Activated CD4-positive, alpha-beta T cell treated with anti-CD3 and anti-CD28 coated beads, Interleukin-2, amount 50 U/mL, for 48 hours (primary cell): ENCODE measurements at places on chromosomes 6 and 20.
A peak's percentile ranks its signal among the peaks of the same experiment; 100 is the strongest.

- no peak for DNase-seq
These were observed 29.9 kb upstream of the FKBP1A start for GRCh38 chr20:1422753-1423152.

DNA sequence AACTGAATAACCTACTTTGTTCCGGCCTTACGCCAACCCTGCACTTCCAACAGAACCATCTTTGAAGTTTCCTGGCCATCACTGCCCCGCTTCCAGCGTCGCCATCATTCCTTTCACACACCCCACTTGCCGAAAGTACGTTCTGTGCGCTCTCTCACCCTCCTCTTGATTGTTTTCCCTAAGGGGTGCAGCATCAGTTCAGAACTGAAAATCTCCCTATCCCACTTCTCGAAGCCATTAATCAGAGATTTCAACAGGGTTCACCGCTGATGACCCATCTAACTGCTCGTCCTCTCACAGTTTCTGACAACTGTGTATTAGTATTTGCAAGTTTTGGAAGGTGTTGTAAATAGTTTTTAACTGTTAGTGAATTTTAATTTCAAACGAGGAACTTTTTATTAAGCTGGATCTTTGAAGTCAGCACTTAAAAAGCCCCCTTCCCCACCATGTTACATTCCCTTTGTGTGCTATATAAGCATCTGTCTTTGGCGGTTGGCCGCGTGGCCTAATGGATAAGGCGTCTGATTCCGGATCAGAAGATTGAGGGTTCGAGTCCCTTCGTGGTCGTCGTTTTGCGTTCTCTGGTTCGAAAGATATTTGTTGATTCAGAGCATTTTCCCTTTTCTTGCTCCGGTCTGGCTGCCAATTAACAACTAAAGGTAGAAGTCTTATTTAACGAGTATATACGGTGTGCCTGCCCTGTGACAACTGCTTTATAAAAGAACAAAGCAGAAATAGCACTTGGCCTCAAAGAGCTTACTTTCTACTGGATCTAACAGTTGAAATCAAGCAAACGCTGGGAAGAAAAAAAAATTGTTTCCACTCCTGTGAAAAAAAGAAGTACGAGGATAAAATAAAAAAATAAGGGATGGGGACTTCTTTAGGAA, 42.6 kb downstream of the TRIM27 start:
- peak; percentile 78 for DNase-seq

GRCh38 chr6:100877851-100878250, 3.3 kb downstream of the ASCC3 start:
- DNase-seq: no peak

DNA sequence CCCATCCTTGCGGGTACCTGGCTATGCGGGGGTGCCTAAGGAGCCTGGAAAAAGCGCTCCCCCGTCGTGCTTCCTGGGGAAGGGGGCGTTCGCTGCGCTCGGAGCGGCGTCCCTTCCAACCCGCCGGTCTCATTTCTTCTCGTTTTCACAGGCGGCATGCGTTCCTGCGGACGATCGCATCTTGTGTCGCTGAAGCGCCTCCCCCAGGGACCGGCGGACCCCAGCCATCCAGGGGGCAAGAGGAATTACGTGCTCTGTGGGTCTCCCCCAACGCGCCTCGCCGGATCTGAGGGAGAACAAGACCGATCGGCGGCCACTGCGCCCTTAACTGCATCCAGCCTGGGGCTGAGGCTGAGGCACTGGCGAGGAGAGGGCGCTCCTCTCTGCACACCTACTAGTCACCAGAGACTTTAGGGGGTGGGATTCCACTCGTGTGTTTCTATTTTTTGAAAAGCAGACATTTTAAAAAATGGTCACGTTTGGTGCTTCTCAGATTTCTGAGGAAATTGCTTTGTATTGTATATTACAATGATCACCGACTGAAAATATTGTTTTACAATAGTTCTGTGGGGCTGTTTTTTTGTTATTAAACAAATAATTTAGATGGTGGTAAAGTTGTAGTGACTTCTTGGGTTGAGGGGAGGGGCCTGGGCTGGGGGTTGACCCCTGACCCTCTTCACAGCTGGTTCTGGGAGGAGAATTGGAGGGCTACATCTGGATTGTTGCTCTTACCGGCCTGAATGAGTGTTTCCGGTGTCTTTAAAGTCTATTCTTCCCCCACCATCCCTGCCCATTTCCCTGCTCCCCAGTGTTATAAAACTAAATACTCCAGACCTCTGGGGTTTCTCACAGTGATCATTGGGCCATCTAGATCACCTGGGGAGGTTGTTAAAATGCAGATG, 1.1 kb downstream of the ID1 start:
- peak; percentile 11 for DNase-seq

GRCh38 chr6:147891671-147892070, 383.2 kb downstream of the SAMD5 start:
- no peak for DNase-seq

GRCh38 chr6:99467509-99468106, 42.5 kb upstream of the PNISR start:
- DNase-seq: no peak

- no peak for DNase-seq
These were observed 177.3 kb downstream of the CDKAL1 start for GRCh38 chr6:20711518-20711917.

GRCh38 chr6:140320081-140321080, 945.9 kb upstream of the CITED2 start:
- DNase-seq: no peak

DNA sequence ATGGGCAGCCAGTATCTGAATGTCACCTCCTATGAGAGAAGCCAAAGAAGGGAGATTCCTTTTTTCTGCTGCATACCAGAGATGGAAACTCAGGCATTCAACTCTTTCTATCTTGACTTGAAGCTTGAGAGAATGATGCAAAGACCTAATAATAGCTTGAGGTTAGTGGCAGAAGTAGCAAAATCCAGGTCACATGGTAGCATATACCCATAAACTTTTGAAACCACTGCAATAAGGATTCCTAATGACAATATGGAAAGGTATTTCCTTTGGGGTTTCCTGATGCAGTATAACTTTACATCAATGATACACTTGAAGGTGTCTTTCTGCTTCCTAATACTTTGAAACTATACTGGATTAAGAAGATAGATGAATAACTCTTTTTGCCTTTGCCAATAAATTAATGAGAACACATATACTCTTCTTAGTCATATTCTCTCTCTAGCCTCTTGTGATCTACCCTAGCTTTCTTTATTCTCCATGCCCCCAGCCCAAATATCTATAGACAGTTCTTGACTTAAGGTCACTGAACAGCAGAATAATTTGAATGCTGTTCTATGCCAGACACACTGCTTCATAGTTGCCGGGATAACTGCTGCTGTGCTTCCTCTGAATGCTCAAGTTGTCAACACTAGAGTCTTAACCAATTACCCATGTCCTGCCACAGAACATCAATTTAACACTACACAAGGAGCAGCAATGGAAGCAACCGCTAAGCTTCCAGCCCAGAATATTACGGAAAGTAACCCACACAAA, 155.5 kb upstream of the SIM1 start:
- DNase-seq: no peak

GRCh38 chr20:35260426-35260825, 17.5 kb downstream of the MMP24OS start:
- no peak for DNase-seq

GRCh38 chr6:144377586-144378210, 92.6 kb downstream of the UTRN start:
- DNase-seq: no peak

DNA sequence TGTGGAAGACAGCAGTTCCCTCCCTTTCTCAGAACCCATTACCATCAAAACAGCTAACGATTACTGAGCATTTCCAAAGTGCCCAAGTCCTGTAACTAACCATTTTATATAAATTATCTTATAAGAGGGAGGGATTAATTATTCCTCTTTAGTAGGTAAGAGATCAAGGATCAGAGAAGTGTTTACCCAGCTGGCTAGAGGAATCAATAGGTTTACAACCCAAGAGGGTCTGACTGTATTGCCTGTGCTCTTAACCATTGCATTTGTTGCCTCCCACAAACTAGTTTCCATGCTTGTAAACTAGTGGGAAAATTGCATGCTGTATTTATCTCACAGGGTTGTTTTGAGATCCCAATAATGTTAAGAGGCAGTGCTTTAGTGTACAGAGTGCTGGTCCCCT, 3.7 kb upstream of the DBNDD2 start:
- no peak for DNase-seq

- DNase-seq: no peak
These were observed 26.2 kb downstream of the RIPOR2 start for GRCh38 chr6:24909241-24910216.

- DNase-seq: no peak
These were observed 25.7 kb upstream of the SAYSD1 start for GRCh38 chr6:39140556-39141167.

- DNase-seq: no peak
These were observed 38.0 kb downstream of the HLA-DPB1 start for GRCh38 chr6:33113755-33114154.

DNA sequence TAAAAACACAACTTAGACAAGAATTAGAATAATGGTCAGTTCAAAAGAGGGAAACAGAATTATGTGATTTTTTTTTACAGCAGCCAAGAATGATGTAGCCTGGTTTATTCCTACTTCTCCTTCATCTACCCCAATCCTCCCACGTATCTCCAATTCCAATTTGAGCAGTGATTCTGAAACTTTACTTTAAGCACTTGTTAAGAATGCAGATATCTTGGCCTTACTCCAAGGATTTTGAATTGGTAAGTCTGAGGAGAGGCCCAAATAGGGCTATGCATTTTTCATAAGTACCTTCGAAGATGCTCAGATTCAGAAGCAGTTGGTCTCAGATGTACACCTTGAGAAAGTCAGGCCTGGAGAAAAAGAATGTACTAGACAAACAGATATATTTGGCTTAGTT, 233.4 kb upstream of the FLRT3 start:
- no peak for DNase-seq
